HS-27A (cell line): ENCODE measurements at places on chromosomes 2 and 18.

GRCh38 chr2:10447300-10447894 is 730 bp downstream of the ODC1 start:
- DNase-seq = peak; percentile 53

- no peak for DNase-seq
These were observed 445.6 kb upstream of the CELF4 start for GRCh38 chr18:38010971-38011857.

DNA sequence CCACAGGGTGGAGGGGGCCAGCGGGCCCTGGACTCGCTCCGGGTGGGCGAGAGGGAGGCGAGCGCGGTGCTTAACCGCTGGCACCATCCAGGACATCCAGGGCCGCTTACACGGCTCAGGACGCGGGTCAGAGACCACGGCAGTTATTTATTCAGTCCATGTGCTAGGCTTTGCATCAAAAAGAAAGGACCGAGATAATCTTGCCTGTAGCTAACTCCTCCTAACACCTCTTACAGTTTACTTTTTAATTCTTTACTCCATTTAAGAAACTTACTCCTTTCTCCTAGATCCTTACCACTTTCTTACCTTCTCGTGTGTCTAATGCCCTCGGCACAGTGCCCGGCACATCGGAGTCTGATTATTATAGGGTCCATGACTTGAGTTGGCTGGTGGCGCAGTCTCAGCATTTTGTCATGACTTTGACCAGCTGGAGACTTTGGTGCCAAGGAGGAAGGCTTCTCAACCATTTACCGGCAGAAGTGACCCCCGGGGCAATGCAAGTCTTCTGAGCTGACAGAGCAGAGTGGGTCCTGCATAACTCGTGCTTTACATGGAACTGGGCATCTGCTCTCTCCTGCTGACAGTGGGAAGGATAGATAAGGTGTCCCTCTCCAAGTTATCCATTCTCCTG is 503 bp downstream of the ANXA4 start:
- no peak for DNase-seq

DNA sequence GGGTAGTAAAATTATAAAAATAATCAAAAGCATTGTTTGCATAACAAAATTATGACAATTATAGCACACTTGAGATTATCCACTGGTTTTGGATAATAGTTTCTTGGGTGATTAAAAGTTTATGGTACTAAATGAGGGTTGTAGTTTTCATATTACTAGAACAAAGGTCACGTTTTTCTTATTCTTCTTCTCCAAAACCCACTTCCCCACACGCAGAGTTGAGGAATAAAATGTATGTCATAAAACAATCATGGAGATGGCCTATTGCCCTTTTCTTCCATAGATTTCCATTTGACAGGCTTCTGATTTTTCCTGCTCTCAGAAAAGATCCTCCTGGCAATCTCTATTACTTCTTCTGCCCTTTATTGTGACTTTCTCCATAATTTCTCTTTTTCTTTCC is 863.9 kb downstream of the ERBB4 start:
- DNase-seq = no peak

- no peak for DNase-seq
These were observed 57.3 kb downstream of the CPO start for GRCh38 chr2:206996556-206997065.

DNA sequence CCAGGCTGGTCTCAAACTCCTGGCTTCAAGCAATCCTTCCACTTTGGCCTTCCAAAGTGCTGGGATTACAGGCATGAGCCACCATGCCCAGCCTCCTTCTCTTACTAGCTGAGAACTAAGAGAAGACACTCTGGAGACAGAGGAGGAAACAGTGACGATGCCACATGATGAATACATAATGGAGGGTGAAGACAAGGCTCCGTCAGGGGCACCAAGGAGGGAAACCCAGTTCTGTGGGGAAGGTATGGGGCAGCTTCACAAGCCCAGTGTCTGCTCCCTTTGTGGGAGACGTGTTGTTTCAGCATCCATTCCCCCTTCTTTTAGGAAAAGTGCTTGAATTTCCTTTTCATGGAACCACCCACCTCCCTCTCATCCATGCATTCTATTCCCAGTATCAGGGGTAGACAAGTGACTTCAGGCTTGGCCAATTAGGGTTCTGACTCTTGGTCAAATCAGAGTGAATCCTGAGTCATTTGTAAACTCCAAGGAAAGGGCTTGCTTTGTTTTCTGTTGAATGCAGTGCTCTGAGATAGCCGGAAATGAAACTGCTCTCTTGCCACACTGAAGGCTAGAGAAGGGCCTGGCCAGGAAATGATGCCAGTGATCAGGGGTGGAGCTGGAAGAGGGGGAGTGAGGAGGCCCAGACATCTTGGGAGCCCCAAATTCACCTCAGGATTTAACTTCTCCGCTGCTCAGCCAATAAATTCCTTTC is 23.7 kb downstream of the TMEM127 start:
- no peak for DNase-seq

DNA sequence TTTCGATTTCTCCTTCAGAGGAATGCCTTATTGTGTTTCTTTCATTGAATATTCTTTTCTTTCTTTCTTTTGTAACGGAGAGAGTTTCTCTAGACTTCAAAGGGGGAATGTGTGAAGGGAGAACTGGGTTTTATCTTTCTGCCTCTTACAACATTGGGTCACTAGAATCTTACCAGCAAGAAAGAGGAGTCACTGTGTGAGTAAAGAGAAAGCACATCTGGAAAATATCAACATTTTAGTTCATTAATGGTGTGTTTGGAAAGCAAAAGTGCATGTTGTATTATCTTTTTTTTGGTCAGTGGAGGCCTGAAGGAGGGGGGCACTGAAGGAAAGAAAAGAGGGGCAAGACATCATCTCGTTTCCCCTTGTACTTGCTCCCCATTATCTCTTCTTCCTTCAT is 86.6 kb upstream of the THOC1 start:
- DNase-seq = no peak
